ENCODE measurements at places on chromosomes 6 and 20.

GRCh38 chr6:36123270-36124139 is 6.8 kb upstream of the MAPK13 start:
- peak; percentile 67 for DNase-seq

DNA sequence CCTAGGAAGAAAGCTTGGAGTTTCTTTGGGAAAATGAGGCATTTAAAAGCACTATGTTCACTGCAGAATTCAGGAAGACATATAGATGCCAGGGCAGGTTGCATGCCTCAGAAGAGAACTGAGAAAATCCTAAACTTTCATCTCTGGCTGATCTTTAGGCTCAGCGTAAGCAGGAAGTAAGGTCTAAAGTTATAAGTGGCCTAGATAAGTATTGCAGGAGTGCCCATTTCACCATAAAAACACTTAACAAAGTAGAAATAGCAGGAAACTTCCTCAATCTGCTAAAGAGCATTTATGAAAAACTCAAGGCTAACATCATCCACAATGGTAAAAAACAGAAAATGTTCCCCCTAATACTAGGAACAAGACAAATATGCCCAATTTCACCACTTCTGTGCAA is 320.3 kb downstream of the BMP2 start:
- no peak for DNase-seq

DNA sequence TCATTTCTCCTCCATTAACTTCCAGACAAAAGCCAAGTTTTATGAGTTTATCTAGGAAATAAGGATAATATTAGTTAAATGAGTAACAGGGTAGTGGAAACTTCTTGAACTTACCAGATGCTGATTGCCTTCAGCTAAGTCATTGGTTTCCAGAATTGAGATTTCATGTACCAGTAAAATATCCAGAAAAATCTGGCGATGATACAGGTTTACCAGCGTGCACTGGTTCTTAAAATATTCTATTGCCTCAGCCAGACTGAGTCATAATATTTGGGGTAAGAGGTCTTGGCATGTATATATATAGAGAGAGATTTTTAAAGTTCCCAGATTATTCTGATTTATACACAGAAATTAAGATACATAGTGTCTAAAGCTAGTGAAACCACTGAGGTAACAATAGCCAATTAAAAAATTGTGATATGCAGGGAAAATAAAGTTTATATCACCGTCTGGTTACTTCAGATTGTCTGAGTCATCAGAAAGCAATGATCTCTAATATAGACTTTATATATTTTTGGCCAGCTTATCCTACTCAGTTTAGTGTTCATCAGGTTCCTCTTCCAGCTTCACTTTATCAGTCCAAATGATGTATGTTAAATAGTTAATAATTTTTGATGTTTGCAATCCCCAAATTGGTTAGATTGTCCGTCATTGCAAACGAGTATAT is 39.5 kb upstream of the SDHAF4 start:
- DNase-seq = no peak

GRCh38 chr6:4224067-4224978 is 88.9 kb upstream of the ECI2 start:
- no peak for DNase-seq

DNA sequence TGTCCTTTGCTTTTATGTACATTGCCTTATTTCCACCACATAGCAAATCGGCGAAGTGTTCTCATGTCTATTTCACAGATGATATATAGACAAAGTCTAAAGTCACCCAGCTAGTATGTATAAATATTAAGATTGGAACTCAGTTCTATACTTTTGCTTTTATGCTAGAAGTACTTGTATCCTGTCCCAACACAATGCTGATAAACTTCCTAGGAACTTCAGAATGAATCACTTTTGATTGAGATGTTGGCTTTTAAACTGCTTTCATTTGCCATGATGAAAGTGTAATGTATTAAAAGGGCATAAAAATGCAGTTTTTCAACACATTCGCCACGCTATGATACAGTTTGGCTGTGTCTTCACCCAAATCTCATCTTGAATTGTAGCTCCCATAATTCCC is 50.8 kb downstream of the GCLC start:
- DNase-seq = no peak

DNA sequence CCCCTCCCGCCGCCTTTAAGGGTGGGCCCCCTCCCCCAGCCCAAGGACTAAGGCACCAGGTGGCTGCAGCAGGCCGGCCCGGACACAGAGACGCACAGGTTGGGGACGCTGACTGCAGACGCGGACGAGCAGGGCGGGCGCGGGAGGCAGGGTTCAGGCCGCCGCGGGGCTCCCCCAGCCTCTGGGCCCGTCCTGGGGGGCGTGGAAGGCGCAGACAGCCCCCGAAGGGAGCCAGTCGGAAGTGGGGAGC is 9.3 kb downstream of the DUSP15 start:
- no peak for DNase-seq

GRCh38 chr20:11712639-11713160 is 205.0 kb upstream of the BTBD3 start:
- no peak for DNase-seq

GRCh38 chr20:2132461-2132901 is 30.9 kb downstream of the STK35 start:
- no peak for DNase-seq

GRCh38 chr6:89792881-89793280 is 26.7 kb downstream of the MDN1 start:
- peak; percentile 20 for DNase-seq

- no peak for DNase-seq
These were observed 65.1 kb downstream of the REV3L start for GRCh38 chr6:111417946-111418345.

GRCh38 chr6:129282019-129282418 is 399.1 kb downstream of the LAMA2 start:
- no peak for DNase-seq

DNA sequence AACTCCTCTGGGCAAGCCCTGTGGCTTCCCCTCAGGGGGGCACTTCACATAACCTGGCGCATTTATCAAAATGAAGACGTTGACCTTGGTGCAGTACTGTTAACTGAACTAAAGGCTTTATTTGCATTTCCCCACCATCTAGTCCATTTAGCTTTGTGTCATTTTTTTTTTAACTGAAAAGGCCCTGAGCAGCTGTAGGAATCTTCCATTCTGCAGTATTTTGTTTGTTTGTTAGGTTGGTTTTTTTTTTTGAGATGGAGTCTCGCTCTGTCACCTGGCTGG is 10.7 kb downstream of the TMEM181 start:
- no peak for DNase-seq

GRCh38 chr6:10643201-10643651 is 51.2 kb downstream of the C6orf52 start:
- no peak for DNase-seq

DNA sequence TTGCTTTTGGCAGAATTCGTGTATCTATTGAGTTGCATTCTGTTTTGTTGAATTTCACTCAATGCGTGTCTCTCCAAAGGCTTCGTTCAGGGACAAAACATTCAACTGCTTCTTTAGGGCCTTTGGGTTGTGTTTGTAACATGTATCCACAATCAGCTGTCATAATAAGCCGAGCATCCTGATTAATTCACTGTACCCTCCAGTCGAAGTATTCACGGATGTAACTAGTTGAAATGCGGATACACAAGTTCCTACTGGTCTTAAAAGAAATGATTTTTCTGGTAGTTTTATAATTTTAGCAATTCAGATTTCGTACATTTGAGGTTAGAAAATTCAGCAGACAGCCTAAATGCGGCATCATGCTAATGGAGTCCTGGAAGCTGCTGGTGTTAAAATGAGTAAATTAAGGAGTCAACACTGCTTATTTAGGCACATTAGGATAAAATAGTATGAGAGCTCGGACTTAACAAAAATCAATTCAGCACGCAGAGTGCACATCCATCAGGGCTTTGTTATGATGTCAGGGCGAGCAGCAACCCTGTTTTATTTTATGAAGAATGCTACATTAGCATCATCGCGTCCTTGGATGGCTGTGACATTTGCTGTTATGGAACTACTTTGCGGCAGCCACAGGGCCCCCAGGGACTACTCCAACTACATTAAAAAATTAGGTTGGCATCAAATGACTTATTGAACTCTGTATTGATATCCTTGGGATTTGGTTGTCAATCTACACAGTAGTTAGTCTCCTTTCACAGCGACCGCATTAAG is 489.3 kb upstream of the FLRT3 start:
- DNase-seq = peak; percentile 48

- no peak for DNase-seq
These were observed 12.4 kb downstream of the TRIM15 start for GRCh38 chr6:30175765-30176164.

GRCh38 chr20:25546048-25546447 is 39.3 kb downstream of the NINL start:
- no peak for DNase-seq

- DNase-seq = no peak
These were observed 14.0 kb upstream of the COL10A1 start for GRCh38 chr6:116139917-116140316.

GRCh38 chr6:137754366-137754765 is 112.7 kb upstream of the TNFAIP3 start:
- DNase-seq = no peak

GRCh38 chr6:106142876-106143431 is 56.8 kb downstream of the PRDM1 start:
- DNase-seq = no peak

GRCh38 chr6:42226645-42227143 is 9.0 kb upstream of the MRPS10 start:
- DNase-seq = no peak

DNA sequence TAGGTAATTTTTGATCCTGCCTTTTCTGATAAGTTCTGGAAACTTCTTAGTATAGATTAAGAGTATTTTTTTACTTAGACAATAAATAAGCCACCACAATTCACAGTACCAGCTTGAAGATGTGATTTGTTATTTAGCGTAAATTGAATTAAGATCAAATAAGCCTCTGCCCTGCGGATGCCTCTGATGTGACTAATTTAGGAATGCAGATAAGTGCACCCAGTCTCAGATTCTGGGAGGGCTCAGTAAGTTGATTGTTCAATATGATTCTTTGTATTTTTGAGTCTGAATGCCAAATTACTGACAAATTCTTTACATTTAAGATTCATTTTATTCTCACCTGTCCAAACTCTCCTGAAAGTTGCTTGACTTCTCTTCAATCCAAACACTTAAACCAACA is 147.5 kb downstream of the THBS2 start:
- no peak for DNase-seq

GRCh38 chr6:30507849-30508827 is 18.8 kb downstream of the HLA-E start:
- DNase-seq = no peak

DNA sequence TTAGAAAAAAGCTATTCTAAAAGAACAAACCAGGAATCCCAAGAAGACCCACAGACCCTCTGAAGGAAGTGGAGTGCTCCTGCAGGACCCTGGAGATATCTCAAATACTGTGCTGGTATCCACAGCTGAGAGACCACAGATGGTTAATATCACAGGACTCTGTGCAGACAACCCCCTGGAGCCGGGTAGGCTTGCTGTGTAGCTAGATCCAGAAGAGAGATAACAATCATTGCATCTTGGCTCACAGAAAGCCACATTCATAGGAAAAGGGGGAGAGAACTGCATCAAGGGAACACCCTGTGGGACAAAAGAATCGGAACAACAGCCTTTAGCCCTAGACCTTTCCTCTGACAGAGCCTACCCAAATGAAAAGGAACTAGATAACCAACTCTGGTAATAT is 689.5 kb downstream of the PHF3 start:
- DNase-seq = no peak

- no peak for DNase-seq
These were observed 47.8 kb upstream of the NRSN1 start for GRCh38 chr6:24078200-24078599.

- DNase-seq = no peak
These were observed 3.1 kb downstream of the SYNJ2 start for GRCh38 chr6:157984686-157985225.

DNA sequence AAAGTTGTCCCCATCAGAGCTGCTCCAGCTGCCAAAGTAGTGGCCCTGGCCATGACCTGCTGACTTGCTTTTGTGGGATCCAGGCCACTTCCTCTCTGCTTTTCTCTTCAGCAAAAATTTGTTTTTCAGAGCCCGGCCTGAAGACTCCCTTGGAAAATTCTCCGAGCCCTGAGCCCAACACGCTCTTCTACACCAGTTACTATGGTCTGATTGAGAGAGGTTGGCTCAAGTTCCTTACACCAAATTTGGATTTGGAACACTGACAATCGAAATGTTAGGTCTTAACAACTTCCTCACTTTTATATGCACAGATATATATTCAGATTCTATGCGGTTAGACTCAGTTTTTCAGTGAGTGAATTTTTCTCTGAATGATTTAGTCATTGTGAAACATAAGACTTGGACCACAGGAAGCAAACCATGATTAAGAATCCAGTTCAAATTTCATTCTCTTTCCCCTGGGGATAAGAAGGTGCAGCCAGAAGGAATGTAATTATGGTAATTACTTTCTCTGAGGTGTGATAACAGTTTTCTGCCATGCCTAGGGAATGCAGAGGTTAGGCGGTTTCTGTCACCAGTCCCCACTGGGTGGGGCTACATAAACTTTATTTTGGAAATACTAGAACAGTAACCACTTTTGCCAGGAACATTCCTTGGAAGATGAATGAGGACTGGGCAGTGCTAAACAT is 365.2 kb downstream of the SYNE1 start:
- no peak for DNase-seq

DNA sequence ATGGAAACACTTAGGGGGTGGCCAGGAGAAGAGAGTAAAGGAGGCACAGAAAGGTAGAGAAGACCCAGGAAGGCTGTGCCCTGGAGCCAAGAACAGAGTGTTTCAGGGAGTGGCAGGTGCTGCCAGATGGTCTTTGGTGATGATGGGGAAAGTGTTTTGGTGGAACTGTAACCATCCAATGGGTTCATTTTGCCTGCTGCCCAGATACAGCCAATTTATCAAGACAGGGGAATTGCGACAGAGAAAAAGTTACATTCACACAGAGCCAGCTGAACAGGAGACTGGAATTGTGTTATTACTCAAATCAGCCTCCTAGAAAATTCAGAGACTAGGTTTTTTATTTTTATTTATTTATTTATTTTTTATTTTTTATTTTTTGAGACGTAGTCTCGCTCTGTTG is 5.2 kb downstream of the ZNF341 start:
- DNase-seq = no peak

DNA sequence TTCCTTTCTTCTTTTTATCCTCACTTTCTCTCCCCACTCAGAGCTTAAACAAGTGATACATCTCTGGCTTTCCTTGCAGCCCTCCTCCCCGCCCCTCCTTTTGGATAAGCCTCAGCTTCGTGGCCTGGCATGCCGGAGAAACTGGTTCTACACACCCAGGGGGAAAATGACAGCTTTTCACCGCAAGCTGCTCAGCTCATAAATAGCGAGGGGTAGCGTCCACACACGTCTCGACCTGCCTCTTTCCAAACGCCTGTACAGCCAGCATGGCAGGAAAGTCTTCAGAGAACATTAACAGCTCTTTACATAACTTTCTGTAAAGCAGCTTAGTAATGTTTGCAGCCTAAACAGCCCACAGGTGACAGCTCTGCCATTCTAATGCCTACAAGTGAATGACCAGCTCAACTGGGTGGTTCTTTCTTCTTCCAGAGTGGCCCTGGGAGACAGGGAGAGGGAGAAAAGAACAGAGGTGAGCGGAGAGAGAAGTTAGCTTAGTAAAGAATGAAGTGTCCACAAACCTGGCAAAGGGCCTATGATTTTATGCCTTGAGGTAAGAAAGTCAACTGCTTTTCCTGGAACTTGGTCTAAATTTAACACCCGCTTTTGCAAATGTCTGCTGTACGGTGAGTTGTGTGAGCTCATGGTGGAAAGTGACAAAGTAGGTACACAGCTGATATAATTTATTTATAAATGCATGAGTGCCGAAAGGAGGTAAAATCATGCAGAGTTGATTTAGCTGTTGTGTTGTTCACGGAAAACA is 251.5 kb downstream of the TFAP2A start:
- DNase-seq = no peak
